ENCODE measurements at places on chromosomes 4 and X. TPM values are rescaled to one million over a fixed set of nuclear protein-coding genes. Genes with fewer than 3 reads are reported as not detected.

GRCh38 chrX:112967341-112967740 is 126.7 kb upstream of the AMOT start:
- DNase-seq: no peak

SHOX gene
- not detected for total RNA-seq

DNA sequence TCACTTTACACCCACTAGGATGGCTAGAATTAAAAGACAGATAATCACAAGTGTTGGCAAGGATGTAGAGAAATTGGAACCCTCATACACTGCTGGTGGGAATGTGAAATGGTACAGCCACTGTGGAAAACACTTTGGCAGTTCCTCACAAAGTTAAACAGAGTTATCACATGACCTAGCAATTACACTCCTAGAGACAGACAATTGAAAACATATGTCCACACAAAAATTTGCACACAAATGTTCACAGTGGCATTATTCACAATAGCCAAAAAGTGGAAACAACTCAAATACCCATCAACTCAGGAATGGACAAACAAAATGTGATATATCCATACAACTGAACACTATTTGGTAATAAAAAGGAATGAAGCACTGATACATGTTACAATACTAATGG is 5.7 kb downstream of the ZNF280C start:
- DNase-seq: no peak

DNA sequence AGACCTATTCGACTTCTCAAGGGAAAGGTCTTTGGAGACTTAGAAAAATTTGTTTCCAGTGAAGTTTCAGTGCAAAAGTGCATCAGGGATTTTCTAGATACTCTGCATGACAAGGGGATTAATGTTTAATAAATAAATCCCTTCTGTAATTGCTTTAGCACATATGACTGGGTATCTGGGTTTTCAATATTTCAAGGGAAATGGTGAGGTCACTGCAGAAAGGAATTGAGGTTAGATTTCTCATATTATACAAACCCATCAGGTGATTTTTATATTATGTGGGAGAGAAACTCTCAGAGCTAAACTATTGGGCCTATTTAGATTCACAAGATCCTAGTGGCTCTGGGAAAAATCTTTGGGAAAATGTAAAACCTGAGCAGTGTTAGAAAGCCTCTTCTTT is 48.3 kb upstream of the SLC4A4 start:
- no peak for DNase-seq

DNA sequence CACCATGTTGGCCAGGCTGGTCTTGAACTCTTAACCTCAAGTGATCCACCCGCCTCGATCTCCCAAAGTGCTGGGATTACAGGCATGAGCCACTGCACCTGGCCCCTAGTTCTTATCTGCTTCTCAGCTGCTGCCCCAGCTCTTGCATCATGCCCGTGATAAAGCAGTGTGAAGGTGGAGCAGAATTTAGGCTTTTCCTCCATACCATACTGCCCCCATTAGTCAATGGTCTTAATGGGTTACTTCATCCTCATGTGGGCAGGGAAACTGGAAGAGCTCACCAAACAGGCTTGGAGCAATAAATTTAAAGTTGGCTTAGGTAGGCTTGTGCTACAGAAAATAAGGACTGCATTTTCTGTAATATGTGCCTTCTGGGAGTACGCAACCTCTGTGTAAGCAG is 636.9 kb upstream of the BOD1L1 start:
- DNase-seq: no peak
